ENCODE measurements at places on chromosomes 3 and 15.

DNA sequence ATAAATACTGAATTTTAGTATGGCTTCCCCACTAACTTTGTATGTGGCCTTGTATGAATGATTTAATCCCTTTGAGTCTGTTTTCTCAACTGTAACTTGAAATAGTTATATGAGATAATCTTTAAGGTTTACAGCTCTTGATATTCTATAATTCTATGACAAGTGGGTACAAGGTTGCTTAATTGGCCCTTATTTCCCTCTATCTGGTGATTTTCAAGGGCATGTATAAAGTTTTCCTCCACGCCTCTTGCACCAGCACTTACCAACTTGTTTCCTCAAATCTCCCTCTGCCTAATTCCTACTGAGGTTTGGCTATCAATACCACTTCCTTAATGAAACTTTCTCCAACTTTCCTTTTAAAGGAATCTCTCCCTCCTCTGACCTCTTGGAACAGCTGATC is 112.9 kb downstream of the ISL2 start:
- DNase-seq = no peak

DNA sequence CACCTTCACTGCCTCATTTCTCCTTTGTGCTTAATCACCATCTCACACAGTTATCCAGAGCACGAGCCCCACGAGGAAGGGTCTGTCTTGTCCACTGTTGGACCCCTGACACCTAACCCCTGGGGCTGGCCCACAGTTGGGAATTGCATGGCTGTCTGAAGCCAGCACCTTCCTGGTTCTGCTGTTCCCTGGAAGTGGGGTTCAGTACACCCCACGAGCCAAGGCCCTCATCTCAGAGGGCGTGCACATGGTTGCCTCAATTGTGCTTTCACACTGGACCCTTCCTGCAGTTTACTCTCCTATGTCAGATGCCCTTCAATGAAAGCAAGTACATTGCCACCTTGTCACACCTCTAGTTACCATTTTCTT is 30.7 kb downstream of the BTD start:
- no peak for DNase-seq

GRCh38 chr3:123780656-123781055 is 103.5 kb downstream of the MYLK start:
- no peak for DNase-seq

DNA sequence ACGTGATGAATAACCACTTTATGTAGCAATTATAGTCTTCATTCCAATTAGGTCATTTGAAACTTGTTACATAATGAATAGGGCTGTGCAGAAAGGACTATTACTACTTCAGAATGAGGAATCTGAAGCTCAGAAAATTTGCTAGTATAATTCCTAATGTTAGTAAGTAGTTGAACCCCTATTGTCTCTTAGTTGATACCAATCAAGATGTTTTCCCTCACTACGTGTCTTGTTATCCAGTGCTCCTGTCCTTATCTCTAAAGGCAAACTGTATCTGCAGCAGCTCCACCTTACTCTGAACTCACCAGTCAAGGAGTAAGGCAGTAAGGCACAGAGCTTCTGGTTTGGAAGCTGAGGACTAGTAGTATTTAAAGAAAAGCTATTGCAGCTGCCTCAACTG is 32.0 kb downstream of the RAB11A start:
- DNase-seq = no peak

- no peak for DNase-seq
Observed at GRCh38 chr3:10410383-10411002, 89.6 kb upstream of the SEC13 start.

DNA sequence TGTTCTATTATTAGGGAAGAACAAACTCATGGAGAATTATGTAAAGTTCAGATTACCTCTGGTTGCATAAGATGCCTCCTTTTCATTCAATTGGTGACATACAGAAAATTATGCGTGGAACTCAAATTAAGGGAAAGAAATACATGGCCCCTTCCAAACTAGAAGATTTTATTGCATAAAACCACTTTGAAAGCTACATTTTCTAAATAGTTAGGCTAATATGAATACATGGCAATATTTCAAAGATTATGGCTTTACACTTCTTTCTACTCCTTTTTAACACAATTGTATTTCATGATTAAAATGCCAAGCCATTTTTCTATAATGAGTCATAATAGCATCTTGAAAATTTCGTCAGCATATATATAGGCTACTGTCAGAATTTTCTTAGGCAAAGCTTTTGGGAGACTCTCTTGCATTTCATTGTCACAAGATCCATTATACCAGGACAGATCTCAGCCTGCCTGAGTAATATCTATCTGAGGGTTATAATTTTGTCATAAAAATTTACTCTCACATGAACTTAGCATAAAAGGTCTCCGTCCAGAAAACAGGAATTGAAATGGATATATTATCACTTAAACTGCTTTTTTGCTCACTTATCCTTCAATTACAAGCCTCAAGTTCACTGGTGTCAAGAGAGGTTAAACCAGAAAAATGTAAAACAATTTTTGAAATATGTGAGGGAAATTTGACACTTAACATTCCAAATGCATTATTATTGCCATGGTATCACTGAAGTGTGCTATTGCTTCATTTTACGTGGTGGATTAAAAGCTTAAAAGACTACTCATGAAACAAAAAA is 37.1 kb downstream of the CPA3 start:
- DNase-seq = no peak

- DNase-seq = no peak
Observed at GRCh38 chr3:125213946-125214542, 1.5 kb upstream of the SLC12A8 start.

- DNase-seq = peak; percentile 78
Observed at GRCh38 chr3:177358977-177359592, 161.8 kb upstream of the TBL1XR1 start.

DNA sequence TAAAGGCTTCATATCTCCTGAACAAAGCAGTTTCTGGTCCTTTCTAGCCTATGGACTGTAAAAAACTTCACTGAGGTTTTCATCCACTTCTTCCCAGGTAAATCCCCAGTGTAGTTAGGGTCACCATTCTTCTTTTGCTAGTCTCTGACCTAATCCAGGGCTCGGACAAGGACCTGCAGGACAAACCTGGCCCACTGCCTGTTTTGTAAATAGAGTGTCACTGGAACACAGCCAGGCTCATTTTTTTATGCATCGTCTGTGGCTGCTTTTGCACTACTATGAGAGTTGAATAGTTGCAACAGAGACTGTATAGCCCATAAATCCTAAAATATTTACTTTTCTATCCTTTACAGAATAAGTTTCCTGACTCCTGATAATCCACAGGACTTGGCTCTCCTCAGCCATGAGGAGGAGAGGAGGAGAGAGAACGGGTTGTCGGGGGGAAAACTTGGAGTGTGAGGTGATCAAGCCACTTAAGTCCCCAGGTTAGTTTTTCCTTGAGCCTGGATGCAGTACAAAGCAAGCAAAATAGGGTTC is 29.0 kb downstream of the CCR3 start:
- DNase-seq = no peak

GRCh38 chr3:150370122-150370602 is 37.9 kb upstream of the TSC22D2 start:
- DNase-seq = peak; percentile 71

- peak; percentile 19 for DNase-seq
Observed at GRCh38 chr3:101042996-101043686, 49.9 kb upstream of the ABI3BP start.
